ENCODE measurements at places on chromosomes 2 and 18. TPM values are rescaled to one million over a fixed set of nuclear protein-coding genes. Genes with fewer than 3 reads are reported as not detected.
A peak's percentile ranks its signal among the peaks of the same experiment; 100 is the strongest.

Gene TDRD15
- not detected for total RNA-seq

- peak; percentile 7 for DNase-seq
Observed at GRCh38 chr2:174546519-174547506, 50.8 kb downstream of the WIPF1 start.

- DNase-seq, result no peak
Observed at GRCh38 chr2:170339750-170340692, 162.1 kb downstream of the MYO3B start.

- DNase-seq, result no peak
Observed at GRCh38 chr2:24380820-24381219, 20.5 kb upstream of the ITSN2 start.

DNA sequence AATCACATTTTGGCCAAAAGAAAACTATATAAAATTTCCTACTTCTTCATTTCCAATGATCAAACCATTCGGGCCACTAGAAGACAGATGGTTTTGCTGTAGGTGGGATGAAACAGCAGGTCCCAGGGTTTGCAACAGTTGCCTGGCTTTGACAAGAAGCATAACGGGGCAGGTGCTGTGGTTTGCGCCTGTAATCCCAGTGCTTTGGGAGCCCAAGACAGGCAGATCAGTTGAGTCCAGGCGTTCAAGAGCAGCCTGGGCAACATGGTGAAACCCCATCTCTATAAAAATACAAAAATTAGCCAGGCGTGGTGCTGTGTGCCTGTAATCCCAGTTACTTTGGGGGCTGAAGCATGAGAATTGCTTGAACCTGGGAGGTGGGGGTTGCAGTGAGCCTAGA is 81.4 kb upstream of the XPO1 start:
- no peak for DNase-seq

Gene COLEC11
- total RNA-seq, result not detected

DNA sequence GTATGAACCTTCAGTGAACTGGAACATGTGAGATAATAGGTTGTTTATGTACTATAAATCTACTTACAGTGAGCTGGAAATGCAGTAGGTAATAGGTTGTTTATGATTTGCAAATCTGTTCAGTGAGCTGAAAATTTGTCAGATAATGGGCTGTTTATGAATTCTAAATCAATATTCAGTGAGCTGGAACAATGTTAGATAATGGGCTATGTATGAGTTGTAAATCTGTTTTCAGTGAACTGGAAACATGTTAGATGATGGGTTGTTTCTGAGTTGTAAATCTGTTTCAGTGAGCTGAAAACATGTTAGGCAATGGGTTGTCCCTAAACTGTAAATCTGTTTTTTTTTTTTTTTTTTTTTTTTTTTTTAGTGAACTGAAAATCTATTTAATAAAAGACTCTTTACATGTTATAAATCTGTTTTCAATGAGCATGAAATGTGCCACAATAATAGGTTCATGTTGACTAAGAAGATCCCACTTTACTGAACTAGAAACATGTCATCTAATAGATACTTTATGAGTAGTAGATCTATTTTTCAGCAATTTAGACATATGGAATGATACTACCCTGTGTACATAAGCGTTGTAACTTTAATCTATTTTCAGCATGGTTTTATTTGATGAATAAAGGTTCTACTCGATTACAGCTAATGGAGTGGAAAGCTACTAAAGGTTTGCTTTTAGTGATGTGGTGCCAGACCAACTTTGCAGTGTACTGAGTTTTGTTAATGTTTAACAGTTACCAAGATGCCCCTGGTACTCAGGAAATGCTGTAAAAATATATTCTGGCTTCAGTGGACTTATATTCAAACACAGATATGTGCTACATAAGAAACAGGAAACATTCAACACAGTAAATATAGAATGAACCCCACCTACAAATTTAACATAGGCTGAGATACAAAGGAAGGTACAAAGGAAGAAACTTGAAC is 1471.8 kb downstream of the LRP1B start:
- DNase-seq, result no peak

DNA sequence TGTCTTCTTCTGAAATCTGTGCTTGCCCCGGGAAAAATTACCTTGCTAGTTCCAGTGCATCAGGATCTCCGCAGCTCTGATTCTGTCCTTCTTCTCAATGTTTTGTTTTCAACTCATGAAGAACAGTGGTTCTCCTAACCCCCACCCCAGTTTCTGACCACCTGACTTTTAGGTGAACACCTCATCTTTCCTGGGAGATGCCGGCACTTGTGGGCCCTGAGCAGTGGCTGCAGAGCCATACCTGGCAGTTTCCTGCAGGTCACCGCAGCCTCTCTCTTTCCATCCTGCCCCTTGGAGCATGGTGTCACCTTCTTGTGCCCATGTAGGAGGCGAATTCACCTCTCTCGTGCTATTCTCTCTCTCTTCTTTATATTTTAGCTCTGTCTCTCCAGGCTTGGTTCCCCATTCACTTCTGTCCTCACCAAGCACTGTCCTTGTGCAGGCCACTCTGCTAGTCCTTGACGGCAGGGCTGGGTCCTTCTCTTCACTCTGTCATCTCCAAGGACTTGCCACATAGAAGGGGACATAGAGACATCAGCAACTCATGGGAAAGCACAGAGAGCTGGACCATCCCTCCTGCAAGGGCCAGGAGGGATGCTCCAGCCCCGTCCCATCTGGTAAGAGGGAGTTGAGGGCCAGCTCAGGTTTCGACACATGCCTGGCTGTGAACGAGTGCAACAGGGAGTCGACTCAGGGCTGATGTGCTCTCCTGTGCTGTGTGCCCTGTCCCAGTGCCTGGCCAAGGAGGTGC is 59.1 kb downstream of the DDX1 start:
- no peak for DNase-seq

All from HT-29 (cell line).